Effector memory CD8-positive, alpha-beta T cell (primary cell): ENCODE measurements at places on chromosomes 12 and 14.

- H3K36me3 ChIP-seq, result no peaks in the 10 kb centered on the region
- no peaks in the 10 kb centered on the region for H3K27me3 ChIP-seq
- no peak overlapping the region for H3K4me3 ChIP-seq
- no peaks in the 10 kb centered on the region for H3K4me1 ChIP-seq
- no peak for DNase-seq
- H3K27ac ChIP-seq, result no peak overlapping the region
Observed at GRCh38 chr12:25792031-25792430, 166.5 kb upstream of the RASSF8 start.

DNA sequence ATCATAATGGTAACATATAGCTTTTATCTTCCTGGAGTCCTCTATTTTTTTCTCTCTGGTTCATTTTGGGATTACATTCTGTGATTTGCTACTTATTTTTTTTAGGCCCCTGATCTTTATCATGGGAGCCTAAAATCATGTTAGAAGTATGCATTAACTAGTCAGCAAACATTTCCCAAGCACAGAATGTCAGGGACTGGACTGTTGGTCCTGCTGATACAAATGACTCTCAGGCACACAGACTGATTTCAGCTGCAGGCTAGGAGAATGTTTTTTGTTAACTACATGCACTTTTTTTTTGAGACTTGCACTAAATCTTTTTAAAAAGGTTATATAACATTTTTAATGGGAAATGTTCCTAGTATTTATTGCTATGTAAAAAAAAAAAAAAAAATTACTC, 131.1 kb downstream of the ACSS3 start:
- no peak overlapping the region for H3K4me3 ChIP-seq
- no peaks in the 10 kb centered on the region for H3K27me3 ChIP-seq
- H3K36me3 ChIP-seq, result no peaks in the 10 kb centered on the region
- no peaks in the 10 kb centered on the region for H3K4me1 ChIP-seq
- DNase-seq, result no peak

DNA sequence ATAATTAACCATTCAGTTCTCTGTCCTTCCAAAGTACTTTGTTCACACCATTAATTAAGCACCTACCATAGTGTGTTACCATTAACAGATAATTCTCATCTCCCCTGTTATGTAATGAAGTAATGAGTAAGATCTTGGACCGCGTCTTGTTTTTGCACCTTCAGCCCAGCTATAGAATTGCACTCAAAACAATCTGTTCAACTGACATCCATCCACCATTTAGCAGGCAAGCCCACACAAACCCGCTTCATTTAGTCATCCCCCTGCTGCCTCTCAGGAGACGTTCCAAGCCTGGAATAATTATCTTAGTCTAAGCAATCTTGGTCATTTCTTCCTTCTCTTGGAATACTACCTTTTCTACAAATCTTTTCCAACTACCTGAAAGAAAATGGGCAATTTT, 74.4 kb downstream of the DUSP16 start:
- H3K4me3 ChIP-seq, result no peak overlapping the region
- H3K27me3 ChIP-seq, result no peaks in the 10 kb centered on the region
- peaks cover 17% of the 10 kb centered on the region for H3K4me1 ChIP-seq

DNA sequence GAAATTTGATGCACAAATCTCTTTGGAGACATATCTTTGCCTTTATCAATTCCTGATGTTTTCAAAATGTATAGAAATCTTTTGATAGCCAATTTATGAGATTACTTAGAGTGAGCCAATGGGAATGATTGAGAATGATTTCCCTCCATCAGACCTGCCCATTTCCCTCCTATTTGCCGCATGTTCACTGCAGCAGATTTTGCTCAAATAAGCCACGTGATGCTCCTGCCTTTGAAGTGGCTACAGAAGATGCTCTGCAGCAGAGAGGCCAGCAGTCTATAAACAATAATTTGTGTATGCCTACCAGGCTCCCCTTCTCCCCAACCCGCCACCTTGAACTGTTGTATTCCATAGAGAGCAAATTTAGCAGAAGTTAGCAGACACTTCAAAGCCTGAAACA, 21.9 kb downstream of the WIF1 start:
- peaks cover 44% of the 10 kb centered on the region for H3K27me3 ChIP-seq
- no peaks in the 10 kb centered on the region for H3K4me1 ChIP-seq
- H3K4me3 ChIP-seq, result no peak overlapping the region
- DNase-seq, result no peak

DNA sequence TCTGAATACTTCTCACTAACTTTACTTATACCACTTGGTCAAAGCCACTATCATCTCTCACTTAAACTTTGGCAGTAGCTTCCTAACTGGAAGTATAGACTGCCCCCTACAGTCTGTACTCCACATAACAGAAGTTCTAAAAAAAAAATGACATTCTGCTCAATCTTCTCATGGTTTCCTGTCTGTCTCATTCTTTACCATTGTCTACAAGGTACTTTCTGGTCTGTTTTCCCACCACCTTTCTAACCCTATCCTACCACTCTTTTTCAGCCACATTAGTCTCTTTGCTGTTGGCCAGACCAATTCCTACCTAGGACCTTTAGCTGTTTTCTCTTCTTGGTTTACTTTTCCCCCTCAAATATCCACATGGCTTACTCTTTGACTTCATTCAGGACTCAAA, 14.7 kb downstream of the CPSF6 start:
- H3K4me1 ChIP-seq, result peaks cover 46% of the 10 kb centered on the region
- peak overlapping the region; percentile 23 for H3K27ac ChIP-seq
- no peaks in the 10 kb centered on the region for H3K27me3 ChIP-seq
- DNase-seq, result peak; percentile 19
- no peak overlapping the region for H3K4me3 ChIP-seq

GRCh38 chr14:75153295-75153694, 23.1 kb downstream of the TMED10 start:
- peaks cover 30% of the 10 kb centered on the region for H3K36me3 ChIP-seq
- H3K4me3 ChIP-seq, result no peak overlapping the region
- no peaks in the 10 kb centered on the region for H3K27me3 ChIP-seq

DNA sequence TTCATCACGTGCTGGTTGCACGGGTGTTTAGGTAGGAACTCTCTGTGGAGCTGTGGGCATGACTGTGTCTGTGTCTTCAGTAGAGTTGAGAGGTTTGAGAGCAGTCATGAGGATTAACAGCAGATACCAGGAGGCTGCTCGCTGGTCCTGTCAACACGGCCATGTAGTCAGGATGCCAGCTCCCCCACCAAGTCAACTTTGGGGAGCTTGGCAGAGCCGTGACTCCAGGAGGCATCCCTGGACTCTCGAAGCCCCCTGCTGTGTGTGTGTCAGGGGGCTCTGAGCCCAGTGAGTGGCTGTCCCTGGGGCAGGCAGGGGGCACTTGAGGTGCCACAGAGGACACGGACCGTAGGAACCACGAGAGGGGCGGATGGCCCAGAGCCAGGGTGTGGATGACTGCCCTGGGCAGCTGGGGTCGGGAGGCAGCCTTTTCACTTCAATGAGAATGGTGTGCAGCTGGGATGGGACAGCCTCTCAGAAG, 7.2 kb upstream of the GPR132 start:
- H3K4me3 ChIP-seq, result peak overlapping the region; percentile 22
- DNase-seq, result no peak
- peak overlapping the region; percentile 78 for H3K27ac ChIP-seq
- H3K4me1 ChIP-seq, result peaks cover 37% of the 10 kb centered on the region

DNA sequence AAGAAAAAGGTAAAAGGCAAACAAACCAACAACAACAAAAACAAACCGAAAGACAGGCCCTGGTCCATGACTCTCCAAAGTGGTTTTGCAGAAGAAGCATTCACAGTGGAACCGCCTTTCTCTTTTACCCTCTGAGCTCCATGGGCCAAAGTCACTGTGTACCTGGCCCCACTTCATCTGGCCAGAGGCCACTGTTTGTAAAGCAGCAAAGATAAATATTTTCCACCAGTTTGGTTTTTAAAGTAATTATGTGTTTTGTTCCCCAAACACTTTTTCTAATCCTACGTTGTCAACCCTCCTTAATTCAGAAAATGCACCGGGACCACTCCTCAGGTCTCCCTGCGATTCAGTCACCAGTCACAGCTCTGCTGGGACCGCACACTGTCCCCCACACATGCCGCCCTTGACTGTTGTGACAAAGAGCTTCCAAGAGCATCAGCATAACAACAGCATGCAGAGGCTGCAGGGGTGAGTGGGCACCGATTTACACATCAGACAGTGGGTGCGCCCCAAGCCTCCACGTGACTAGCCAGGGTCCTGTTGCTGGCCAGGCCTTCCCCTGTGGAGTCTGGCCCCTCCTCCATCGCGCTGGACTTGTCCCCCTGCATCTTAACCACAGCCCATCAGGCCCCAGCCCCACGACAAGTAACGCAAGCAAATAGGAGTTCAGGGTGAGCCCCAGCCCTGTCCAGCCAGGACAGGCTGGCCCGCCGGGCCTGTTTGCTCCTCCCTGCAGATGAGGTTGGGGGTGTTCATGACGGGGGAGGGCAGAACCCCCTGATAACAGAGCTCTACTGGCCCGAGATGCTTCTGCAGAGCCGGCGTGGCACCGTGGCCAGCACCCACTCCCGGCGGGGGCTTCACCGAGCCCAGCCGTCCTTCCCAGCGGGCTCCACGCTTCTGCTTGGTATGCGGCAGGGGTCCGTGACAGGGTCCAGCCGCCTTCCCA, 65.2 kb upstream of the DIO3 start:
- H3K27ac ChIP-seq, result no peak overlapping the region
- no peak for DNase-seq
- H3K27me3 ChIP-seq, result peaks cover 48% of the 10 kb centered on the region
- no peaks in the 10 kb centered on the region for H3K36me3 ChIP-seq

DNA sequence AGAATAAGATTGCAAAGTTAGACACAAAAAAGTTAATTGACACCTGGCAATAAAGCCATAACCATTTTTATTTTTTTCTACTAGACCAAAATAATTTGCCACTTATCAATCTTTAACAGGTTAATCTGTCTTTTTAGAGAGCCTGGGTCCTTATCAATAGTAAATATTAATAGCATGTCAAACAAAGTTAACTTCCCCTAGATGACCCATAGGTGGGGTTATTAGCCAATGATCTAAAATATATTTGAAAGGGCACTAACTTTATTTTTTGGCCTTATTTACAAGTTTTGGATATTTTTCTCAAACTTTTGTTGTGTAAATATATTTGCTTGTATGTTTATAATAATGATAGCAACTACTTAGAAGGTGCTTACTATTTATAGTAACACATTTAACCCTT, 3.9 kb downstream of the ANKRD33 start:
- peaks cover 81% of the 10 kb centered on the region for H3K27me3 ChIP-seq
- H3K27ac ChIP-seq, result no peak overlapping the region
- no peaks in the 10 kb centered on the region for H3K36me3 ChIP-seq
- no peak for DNase-seq
- no peak overlapping the region for H3K4me3 ChIP-seq
- no peaks in the 10 kb centered on the region for H3K4me1 ChIP-seq

DNA sequence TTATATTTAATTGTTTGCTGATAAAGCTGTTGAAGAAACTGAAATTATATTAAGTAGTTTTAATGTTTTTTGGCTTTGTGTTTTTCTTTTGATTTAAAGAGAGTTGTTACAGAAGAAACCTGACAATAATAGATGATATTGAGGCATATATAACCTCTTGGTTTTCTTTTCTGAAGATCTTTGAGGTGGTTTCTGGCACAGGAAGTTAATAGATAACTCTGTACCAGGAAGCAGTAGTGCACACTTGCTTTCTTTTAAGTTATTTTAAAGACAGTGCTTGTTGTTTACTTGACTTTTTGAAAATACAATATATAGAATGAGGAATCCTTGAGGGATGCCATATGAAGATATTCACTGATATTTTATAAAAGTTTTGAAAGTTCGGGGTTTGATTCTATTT, 209.0 kb upstream of the FBXO33 start:
- H3K4me1 ChIP-seq, result no peaks in the 10 kb centered on the region
- DNase-seq, result no peak
- H3K27me3 ChIP-seq, result no peaks in the 10 kb centered on the region
- H3K4me3 ChIP-seq, result no peak overlapping the region
- no peak overlapping the region for H3K27ac ChIP-seq
- no peaks in the 10 kb centered on the region for H3K36me3 ChIP-seq

DNA sequence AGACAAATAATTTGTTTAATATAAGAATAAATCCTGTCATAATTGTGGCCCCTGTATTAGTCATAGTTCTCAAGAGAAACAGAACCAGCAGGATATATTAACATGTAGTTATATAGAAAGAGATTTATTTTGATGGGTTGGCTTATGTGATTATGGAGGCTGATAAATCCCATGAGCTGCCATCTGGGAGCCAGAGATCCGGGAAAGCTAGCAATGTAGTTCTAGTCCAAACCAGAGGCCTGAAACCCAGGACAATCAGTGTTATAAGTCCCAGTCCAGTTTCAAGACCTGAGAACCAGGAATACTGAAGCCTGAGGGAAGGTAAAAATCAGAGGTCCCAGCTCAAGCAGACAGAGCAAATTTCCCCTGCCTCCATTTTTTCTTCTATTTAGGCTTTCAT, 435.8 kb downstream of the RPL10L start:
- DNase-seq, result no peak
- no peak overlapping the region for H3K27ac ChIP-seq
- H3K4me1 ChIP-seq, result no peaks in the 10 kb centered on the region
- H3K4me3 ChIP-seq, result no peak overlapping the region
- no peaks in the 10 kb centered on the region for H3K36me3 ChIP-seq
- H3K27me3 ChIP-seq, result no peaks in the 10 kb centered on the region

- H3K4me3 ChIP-seq, result no peak overlapping the region
- H3K4me1 ChIP-seq, result no peaks in the 10 kb centered on the region
- H3K27me3 ChIP-seq, result no peaks in the 10 kb centered on the region
- no peaks in the 10 kb centered on the region for H3K36me3 ChIP-seq
- DNase-seq, result no peak
Observed at GRCh38 chr12:20000229-20000849, 368.0 kb upstream of the PDE3A start.

- no peaks in the 10 kb centered on the region for H3K27me3 ChIP-seq
- peaks cover 77% of the 10 kb centered on the region for H3K4me1 ChIP-seq
- H3K4me3 ChIP-seq, result no peak overlapping the region
- DNase-seq, result no peak
Observed at GRCh38 chr12:104630230-104630670, 173.5 kb downstream of the CHST11 start.

DNA sequence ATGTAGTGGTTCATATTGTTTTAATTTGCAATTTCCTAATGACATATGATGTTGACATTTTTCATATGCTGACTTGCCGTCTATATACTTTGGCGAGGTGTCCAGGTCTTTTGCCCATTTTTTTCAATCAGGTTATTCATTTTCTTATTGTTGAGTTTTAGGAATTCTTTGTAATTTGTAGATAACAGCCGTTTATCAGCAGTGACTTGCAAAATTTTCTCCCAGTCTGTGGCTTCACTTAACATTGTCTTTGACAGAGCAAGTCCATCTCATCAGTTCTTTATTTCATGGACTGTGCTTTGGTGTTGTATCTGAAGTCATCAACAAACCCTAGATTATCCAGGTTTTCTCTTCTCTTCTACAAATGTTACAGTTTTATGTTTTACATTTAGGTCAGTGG, 12.6 kb upstream of the KLHDC2 start:
- H3K4me1 ChIP-seq, result no peaks in the 10 kb centered on the region
- no peak overlapping the region for H3K4me3 ChIP-seq
- no peaks in the 10 kb centered on the region for H3K36me3 ChIP-seq
- H3K27me3 ChIP-seq, result no peaks in the 10 kb centered on the region
- no peak overlapping the region for H3K27ac ChIP-seq
